ENCODE measurements at places on chromosomes 3 and 15.

GRCh38 chr3:134971306-134971705 is 176.2 kb downstream of the EPHB1 start:
- DNase-seq: no peak

DNA sequence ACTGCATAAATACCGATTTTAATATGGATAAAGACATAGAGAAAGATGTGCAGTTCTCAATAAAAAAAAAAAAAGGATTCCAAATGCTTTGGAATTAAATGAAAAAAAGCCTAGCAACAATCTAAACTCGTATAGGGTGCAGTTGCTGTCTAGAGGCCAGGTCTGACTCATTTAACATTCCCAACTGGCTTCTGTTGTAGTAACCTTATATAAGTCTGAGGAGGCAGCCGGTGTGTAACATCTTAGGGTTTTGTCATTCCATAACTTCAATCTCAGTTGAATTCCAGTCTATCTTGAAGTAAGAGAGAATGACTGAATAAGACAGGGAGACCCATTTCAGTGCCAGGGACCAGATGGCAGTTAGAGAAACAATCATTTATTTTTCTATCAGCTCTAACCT is 6.5 kb downstream of the PDCD10 start:
- DNase-seq: no peak

DNA sequence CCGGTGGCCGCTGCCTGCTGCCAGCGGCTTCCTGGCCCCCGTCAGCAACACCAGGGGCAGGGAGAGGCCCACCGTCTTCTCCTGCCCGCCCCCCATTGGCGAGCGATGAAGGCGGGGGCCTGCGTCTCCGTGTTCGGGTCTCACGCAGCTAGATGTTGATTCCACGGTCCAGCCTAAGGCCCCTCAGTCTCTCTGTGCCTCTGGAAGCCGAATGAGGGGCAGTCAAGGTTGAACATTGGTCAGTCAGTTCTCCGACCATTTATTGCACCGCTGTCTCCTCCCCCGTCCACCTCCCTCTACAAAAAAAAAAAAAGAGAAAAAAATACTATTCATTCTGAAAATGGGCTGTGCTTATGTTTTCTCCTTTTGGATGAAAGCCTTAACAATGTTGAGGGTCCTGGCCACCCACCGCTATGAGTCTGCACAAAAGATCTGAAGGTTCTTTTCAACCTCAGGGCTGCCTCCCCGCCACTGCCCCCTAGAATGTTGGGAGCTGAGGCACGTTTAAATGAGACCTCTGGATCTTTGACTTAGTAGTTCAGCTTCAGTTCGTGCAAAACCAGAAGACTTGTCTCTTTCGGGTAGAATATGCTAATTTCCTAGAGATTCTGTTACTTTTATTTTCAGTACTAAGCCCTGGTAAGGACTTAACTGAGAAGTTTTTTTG is 736 bp downstream of the IREB2 start:
- DNase-seq: no peak

DNA sequence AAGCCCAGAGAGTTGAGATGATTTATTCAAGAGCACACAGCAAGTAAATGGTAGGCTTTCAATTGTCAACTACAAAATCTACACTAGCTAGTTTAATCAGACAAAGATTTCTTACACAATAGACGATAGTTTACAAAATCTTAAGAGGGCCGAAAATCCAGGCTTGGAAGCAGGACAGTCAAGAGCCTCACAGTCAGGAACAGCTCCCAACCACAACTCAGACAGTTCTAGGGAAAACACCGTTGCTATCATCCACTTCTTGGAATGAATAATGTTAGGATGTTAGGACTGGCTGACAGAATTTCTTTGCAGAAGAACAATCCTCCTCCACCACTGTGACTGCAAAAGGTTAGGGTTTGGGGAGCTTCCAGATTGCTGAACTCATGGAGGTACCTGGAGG is 290.8 kb upstream of the ZPLD1 start:
- no peak for DNase-seq

DNA sequence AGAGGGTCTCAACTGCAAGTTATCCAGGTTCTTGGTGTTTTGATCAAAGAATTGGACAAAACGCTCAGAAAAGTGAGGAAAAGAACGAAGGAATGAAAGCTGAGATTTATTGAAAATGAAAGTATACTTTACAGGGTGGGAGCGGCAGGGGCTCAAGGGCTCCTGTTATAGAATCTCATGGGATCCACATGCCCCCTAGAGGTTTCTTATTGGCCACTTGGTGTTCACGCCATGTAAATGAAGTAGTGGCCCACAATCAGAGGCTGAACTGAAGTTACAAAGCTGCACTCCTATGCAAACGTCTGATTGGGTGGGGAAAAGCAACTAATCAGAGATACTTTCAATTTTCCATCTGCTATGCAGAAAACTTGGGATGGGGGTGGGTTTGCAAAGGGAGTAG is 216.7 kb downstream of the PTPRG start:
- DNase-seq: no peak
